ENCODE measurements at places on chromosomes 1 and 21.

DNA sequence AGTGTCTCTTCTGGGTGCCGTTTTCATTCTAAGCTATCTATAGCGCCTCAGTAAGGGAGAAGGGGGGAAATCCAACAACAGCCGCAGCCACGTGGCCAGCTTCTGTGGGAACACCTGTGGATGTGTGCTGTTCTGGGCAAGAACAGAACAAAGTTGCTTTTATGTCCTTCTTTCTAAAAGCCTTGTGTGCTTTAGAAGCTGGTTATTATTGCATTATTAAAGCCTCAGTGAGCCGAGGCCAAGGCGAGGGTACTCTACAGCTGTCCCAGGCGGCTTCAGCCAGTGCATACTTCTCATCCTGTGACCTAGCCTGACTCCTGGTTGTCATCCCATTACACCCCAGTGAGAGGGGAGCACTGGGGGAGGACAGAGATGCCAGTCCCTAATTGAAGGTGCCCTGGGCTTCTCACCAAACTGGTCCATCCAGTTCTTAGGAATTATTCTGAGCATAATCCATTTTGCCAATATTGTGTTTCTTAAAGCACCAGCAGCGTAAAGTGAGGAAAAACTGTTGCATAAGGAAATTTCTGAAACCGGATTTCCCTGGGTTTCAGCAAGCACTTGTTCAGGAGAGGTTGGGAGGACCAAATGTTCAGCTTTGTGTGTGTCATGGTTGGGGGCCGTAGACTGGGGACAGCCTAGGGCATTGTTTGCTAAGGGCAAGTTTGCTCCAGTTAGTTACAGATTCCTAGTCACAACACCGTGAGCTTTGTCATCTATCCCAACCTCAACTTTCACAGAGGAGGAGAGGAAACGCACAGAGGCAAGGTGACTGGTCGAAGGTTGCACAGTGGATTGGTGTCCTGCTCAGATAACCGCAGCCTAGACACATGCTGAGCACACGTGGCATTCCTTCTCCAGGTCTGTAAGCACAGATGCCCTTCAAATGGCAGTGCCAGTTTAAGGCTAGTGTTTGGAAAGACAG lies 61.0 kb upstream of the ATP1A1 start:
- DNase-seq, result no peak

- peak; percentile 69 for DNase-seq
Observed at GRCh38 chr1:184791550-184791900, 36.9 kb upstream of the EDEM3 start.

GRCh38 chr1:159756397-159756796 lies 24.4 kb upstream of the DUSP23 start:
- no peak for DNase-seq

DNA sequence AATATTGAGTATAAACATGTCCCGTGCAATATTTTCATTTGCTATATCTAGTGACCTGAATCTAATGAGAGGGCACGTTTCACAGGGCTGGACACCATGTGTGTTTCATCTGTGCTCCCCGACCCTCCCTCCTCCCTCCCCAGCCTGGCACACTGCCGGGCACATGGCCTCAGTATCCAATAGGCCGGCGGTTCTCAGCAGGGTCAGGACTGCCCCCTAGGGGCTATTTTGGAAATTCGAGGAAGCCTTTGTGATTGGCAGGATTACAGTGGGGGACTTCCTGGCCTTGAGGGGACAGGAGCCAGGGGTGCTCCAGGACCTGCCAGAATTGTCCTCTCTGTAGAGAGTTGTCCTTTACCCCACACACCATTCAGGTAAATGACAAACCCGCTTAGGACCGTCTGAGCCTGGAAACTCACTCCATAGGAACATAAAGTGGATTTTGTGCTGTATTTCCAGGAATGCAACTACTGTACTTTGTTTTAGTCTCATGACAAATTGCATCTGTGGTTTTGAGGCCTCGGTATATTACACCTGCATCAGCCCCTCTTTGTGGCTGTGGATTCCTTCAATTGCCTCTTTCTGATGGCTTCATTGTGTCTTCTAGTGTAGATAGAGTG lies 109.5 kb upstream of the SIM2 start:
- DNase-seq, result peak; percentile 13

- DNase-seq, result no peak
Observed at GRCh38 chr1:242199776-242200458, 201.0 kb upstream of the MAP1LC3C start.

DNA sequence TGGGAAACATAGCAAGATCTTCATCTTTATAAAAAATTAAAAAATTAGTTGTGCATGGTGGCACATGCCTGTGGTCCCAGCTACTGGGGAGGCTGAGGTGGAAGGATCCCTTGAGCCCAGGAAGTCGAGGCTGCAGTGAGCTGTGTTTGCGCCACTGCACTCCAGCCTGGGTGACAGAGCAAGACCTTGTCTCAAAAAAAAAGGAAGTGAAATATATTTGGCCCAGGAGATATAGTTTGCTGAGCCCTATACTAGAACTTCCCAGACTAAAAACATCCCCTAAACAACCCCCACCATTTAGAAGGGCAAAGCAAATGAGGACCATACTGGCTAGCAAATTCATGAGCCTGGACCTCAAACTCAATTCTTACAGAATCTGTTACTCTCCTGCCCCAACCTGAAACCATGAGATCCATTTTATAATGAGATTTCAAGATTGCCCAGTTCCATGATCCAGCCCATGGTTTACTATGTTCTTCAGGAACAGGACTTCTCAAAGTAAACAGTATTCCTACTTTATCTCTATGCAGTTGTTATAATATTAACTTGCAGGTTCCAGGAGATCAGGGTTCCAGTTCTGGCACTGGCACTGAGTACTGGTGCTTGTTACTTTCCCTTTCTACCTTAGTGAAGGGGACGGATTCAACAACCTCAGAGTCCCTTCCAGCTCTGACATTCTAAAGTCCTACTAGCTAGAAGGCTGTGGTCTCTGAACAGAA lies 48.9 kb upstream of the TADA1 start:
- DNase-seq, result no peak

DNA sequence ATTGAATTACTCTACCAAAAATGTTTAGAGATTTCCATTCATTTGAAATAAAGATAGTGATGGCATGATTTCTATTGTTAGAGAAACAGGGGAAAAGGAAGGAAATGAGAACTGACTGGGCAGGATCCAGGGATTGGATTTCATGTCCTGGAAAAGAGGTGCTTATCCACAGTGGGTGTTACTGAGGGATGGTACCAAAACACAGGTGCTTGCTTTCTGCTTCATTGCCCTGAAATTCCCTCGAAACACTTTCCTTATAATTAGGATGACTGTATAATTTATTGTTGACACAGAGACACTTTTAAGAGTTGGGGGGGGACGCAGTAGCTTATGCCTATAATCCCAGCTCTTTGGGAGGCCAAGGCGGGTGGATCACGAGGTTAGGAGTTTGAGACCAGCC lies 185.0 kb upstream of the KCNK2 start:
- DNase-seq, result no peak

DNA sequence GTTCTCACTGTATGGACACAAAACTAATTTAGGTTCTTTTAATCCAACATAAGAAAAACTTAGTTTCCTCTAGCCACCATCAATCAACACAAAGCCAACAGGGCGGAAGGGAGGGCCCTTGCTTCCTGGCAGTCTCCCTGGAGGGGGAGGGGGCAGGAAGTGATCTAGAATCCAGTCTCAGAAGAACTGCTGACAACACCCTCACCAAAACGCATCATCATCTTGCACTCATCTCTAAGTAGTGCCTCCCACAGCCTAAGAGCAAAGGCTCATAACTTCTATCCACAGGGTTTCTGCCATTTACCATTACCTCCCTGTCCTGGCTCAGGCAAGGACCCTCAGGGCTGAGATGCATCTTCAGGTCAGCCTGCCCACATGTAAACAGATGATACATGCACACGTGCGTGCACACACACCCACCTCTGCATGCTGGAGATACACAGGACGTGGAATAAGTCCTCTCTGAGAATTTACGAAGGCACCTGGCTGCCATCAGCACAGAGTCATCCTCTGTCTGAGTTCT lies 20.5 kb downstream of the HIVEP3 start:
- DNase-seq, result peak; percentile 78

GRCh38 chr1:184050636-184051035 lies 894 bp upstream of the TSEN15 start:
- DNase-seq, result no peak

GRCh38 chr1:6083801-6084446 lies 38.2 kb downstream of the KCNAB2 start:
- DNase-seq, result peak; percentile 50

- DNase-seq, result peak; percentile 100
Observed at GRCh38 chr1:85607126-85607920, 26.8 kb downstream of the CCN1 start.

GRCh38 chr1:154344977-154345837 lies 19.9 kb downstream of the ATP8B2 start:
- DNase-seq, result peak; percentile 54

DNA sequence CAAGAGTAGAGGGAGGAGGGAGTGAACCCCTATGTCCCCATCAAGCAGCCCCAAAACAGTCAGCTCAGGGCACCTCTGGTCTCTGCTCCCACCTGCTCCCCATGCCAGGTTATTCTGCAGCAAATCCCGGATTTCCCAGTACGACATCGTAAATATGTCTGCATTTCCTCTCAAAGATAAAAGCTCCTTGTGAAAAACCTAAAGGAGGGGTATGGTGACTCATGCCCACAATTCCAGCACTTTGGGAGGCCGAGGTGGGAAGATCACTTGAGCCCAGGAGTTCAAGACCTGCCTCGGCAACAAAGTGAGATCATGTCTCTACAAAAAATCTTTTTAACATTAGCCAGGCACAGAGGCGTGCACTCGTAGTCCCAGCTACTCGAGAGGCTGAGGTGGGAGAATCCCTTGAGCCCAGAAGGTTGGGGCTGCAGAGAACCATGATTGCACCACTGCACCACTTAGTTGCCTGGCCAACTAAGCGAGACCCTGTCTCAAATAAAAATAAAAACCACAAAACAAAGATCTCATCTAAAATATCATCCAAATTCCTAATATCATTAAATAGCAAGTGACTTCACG lies 7.1 kb downstream of the ACOT7 start:
- DNase-seq, result peak; percentile 66

DNA sequence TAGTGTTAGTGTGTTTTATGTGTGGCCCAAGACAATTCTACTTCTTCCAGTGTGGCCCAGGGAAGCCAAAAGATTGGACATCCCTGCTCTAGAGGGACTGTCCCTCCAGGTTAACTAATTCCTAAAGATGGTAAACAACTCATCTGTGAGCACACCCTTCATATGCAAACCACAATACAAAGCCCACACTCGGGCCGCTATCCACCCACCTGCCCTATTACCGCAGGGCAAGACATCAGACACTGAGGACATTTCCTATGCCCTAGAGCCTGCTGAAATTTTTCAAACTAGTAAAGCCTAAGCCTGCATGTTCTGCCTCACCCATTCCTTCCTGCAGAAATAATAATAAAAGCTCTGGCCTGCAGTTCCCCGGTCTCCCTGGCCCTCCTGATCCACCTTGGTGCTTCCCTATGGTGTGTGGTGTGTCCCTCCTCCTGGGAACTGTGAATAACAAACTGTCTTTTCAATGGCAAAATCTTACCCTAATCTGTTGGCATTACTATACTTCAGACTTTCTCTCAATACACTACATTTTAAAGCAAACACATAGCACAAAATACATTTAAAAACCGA lies 39.3 kb upstream of the NTPCR start:
- no peak for DNase-seq

GRCh38 chr1:83995649-83996048 lies 3.3 kb downstream of the TTLL7 start:
- no peak for DNase-seq

DNA sequence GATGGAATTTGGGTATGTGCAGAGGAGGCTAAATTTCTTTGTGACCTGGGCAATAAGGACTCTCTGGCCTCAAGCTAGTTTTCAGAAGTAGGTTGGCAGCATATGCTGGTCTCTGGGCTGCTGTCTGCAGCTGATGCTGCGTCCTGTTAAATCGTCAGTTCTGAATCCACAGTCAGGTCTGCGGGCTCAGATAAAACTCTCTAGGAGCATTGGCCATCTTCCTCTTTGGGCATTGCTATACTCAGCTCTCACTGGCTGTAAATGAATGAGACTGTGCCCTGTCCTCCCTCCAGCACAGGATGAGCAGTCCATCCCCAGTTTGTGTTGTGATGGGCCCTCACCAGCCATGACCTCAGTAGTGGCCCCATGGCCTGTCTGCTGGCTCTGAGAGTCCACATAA lies 272.6 kb downstream of the LRRC40 start:
- no peak for DNase-seq

- no peak for DNase-seq
Observed at GRCh38 chr1:67677408-67677807, 7.6 kb upstream of the GADD45A start.

GRCh38 chr1:41891199-41891896 lies 27.4 kb downstream of the HIVEP3 start:
- peak; percentile 19 for DNase-seq

DNA sequence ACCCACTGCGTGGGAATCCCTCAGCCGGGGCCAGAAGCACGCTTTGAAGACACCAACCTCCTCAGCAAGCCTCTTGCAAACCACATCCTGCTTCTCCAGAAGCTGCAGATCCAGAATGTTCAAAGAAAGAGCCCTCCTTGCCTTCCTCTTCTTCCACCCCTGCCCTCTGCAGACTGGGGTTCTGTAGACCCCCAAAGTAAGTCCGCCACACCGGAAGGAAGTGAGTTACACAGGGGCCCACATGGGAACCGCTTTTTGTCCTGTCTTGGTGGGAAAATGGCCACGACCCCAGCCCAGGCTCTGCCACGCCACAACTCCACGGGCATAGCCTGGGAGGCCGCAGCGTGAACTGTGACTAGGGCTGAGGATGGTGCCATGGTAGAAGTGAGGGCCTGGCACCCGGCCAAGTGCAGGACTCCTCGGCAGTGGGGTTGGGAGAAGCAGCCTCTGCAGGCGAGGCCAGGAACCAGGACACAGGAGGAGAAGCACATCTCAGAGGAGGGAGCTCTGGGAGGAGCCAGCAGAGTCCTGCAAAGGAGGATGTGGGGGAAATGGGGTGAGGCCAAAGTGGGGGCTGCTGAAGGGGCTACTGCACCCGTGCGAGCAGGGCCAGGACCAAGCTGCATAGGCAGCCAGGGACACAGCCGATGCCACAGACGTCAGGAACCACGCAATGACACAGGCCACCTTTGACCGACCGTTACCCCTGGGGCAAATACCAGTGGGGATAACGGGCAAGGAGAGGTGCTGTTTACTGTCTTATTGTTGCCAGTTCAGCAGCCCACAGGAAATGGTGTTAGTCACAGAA lies 30.9 kb downstream of the PDE9A start:
- no peak for DNase-seq

GRCh38 chr1:30378991-30379581 lies 344.3 kb downstream of the MATN1 start:
- peak; percentile 97 for DNase-seq

DNA sequence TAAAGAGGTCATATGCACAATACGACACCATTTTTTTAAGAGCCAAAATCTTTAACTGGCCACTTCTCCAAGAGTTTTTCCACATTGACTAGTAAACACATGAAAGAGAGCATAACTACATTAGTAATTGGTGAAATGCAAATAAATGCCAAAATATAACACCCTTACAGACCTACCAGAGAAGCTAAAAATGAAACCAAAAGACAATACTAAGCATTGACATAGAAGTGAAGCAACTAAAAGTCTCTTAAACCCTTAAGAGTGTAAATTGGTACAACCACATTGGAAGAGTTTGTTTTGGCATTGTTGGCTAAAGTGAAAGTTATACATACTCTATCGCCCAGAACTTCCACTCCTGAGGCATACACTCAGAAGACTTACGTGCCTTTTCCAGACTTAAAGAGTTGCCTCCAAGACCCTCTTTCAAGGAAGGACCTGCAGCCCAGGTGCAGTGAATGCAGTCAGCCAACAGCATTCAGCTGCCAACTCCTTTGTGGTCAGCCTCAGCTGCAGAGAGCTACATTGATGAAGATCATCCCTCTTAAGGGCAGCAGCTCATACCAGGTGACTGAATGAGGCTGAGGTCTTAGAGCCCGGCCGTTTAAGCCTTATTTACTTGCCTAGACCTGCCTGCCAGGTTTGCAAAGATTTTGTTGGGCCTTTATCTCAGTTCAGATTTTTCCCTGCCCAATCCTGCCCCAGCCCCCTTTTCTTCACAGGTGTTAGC lies 839.1 kb upstream of the ADGRL2 start:
- DNase-seq, result no peak
